ENCODE measurements at places on chromosomes 3 and 15.

DNA sequence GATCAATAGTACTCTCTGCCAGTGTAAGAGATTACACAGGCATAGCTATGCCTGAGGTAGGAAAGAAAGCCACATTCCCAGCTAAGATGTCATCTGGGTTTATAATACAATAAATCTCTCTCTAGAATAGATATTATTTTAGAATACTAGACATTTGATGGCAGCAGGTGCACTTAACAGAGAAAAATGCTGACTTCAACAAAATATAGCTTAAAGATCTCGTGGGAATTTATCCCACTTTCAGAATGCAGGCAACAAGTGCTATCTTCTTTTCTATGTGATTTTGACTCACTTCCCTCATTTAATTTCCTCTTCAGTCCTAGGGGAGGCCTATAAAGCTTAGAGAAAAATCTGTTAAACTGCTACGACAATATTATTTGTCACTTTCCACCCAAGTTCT is 60.9 kb upstream of the FSIP1 start:
- no peak for DNase-seq

DNA sequence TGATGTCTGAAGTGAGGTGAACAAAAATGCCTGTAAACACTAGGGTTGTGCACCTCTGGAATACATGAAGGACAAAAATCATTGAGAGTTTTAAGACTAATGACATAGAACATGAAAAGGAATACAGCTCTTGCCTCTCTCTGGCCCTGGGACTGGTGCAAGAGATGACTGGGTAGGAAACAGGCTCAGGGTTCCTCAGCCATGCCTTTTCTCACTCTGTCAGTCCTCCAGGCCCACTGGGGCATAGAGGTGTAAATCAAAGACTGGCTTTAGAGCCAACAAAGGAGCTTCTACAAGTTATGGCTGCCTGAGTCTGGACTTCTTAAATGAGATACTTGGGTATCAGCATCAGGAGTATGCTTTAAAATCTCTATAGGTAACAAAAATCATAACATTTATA is 554.7 kb upstream of the KCNMB2 start:
- no peak for DNase-seq

DNA sequence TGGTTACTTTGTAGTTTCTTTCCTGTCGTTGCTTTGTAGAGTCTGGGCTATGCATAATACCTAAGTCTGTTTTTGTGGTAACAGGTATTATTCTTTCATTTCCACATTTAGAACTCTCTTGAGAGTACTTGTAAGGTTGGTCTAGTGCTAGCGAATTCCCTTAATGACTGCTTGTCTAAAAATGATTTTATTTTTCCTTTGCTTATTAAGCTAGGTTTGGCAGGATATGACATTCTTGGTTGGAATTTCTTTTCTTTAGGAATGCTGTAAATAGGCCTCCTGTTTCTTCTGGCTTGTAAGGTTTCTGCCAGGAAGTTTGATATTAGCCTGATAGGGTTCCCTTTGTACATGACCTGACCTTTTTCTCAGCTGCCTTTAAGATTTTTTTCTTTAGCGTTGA is 70.1 kb upstream of the SGO1 start:
- no peak for DNase-seq

DNA sequence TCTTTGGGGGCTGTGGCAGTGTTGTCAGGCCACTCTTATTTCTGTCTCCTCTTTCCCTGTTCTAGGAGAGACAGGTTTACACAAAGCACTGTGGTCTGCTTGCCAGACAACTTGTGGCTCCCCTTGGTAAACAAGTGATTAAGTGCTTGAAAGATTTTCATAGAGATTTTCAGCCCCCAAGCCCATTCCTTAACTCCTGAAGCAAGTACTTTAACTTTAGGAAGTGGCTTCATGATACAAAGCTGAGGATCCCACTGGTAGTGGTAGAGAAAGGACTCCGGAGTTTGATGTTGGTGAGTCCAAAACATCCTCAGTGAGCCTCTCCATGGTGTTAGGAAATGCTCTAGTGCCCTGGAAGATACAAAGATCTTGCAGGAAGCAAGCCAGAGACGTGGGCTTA is 12.0 kb downstream of the ZBTB38 start:
- DNase-seq, result no peak

GRCh38 chr3:32424581-32425250 is 33.1 kb downstream of the CMTM7 start:
- no peak for DNase-seq

GRCh38 chr15:74134387-74135027 is 4.1 kb downstream of the ISLR2 start:
- no peak for DNase-seq

GRCh38 chr3:81758275-81758674 is 3.2 kb downstream of the GBE1 start:
- no peak for DNase-seq

- DNase-seq, result no peak
These were observed 37.9 kb downstream of the MLH1 start for GRCh38 chr3:37031096-37031682.

GRCh38 chr3:22795917-22796316 is 407.2 kb upstream of the UBE2E2 start:
- DNase-seq, result no peak

- no peak for DNase-seq
These were observed 70.5 kb downstream of the GABRB3 start for GRCh38 chr15:26702381-26702780.

- DNase-seq, result peak; percentile 39
These were observed 8.6 kb downstream of the FBXL22 start for GRCh38 chr15:63605816-63606215.

DNA sequence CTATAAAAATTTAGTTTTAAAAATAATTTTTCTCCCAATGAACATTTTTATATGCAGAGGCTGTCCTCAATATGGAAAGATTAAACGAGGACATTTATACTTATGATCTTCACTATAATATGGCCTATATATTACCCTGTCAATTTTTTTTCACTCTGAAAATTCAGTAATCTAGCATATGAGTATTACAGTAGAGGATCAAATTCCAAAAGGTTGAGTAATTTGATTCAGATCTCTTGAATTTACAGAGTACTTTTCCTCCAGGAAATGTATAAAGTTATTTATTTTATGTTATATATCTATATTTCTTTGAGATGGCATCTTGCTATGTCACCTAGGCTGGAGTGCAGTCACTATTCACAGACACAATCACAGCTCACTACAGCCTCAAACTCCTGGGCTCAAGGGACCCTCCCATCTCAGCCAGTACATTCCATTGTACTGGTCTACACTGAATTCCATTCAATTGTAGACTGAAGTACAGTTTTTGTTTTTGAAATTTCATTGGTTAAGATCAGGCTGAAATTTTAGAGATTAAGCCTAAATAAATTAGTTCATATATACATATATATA is 16.3 kb upstream of the TRPM7 start:
- no peak for DNase-seq

GRCh38 chr3:63824309-63824708 is 5.2 kb downstream of the C3orf49 start:
- no peak for DNase-seq

GRCh38 chr15:40436116-40436891 is 4.4 kb upstream of the BAHD1 start:
- no peak for DNase-seq

DNA sequence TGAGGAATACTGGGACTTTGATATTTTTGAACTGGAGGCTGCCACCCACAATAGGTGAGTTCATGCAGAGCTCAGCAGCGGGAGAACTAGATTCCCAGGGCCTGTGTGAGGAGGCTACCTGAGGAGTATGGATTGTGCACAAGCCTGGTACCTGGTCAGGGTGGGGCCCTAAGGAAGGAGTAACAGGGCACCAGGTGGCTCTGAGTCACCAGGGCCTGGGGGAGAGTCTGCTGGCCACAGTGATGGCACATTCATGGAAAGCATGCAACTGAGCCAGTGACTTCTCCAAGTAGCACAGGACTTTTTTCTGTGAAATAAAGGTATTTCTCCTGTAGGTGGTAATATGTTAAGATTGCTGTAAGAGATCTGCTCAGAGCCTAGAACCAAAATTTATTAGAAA is 134.4 kb downstream of the PDE8A start:
- no peak for DNase-seq

GRCh38 chr3:65706776-65707568 is 331.7 kb downstream of the MAGI1 start:
- no peak for DNase-seq

GRCh38 chr3:131630807-131631206 is 128.0 kb upstream of the MRPL3 start:
- no peak for DNase-seq

DNA sequence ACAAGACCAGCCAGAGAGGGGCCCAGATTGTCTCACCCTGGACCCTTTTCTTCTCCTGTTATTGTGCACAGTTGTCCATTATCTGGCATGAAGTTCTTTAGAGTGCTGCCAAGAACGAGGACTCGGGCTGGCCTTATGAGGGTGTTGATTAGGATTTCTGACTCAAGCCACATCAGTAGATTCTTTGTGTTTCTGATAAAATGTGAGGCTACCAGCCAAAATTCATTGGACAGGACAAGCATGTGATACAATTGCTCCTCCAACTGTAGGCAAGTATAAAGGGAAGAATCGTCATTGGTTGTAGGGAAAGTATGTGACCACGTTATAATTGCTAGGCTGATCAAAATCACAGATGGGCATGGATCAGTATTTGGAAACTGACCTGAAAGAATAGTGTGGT is 99.2 kb upstream of the TMC3 start:
- DNase-seq, result no peak

DNA sequence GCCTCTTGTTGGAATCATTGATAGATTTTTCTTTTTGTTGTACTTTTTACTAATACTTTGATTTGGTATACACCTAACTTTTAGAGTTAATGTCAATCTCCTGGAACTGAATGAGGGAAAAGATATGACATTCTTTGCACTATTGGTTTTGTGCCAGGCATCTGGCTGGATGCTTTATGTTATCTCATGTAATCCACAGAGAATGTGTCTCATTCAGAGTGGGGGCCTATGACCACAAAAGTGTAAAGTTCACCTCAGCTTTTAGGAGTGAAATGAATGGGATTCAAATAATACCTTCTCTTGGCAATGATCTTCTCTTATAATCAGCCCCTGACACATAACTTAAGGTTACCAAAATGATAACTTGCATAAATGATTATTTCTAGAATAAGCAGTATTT is 329.1 kb upstream of the ROPN1 start:
- DNase-seq, result no peak

GRCh38 chr3:160379628-160380214 is 19.3 kb downstream of the IFT80 start:
- no peak for DNase-seq

GRCh38 chr3:165440380-165440779 is 244.2 kb upstream of the SLITRK3 start:
- no peak for DNase-seq

DNA sequence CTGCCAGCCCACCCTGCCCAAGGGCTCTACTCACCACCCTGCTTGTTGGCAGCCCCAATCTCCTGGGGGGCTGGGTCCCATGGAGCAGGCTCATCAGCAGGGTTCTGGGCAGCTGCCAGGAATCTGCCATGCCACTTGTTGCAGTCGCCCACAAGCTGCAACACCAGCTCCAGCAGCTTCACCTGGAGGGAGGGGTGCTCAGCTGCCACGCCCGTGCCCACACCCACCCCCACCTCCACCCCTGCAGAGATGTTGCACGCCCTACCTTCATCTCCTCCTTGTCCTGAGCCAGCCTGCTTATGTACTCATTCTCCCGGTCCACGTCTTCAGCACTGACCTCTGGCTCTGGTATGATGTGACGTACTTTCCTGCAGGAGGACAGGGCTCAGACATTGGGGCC is 77.9 kb upstream of the C2CD4B start:
- no peak for DNase-seq

GRCh38 chr15:81959196-81959595 is 86.6 kb downstream of the MEX3B start:
- DNase-seq, result no peak

- no peak for DNase-seq
These were observed 53.6 kb downstream of the RHCG start for GRCh38 chr15:89442671-89443307.

- DNase-seq, result no peak
These were observed 25.6 kb upstream of the ZNF774 start for GRCh38 chr15:90326441-90326840.

- DNase-seq, result no peak
These were observed 130.2 kb upstream of the TP63 start for GRCh38 chr3:189500798-189501495.

DNA sequence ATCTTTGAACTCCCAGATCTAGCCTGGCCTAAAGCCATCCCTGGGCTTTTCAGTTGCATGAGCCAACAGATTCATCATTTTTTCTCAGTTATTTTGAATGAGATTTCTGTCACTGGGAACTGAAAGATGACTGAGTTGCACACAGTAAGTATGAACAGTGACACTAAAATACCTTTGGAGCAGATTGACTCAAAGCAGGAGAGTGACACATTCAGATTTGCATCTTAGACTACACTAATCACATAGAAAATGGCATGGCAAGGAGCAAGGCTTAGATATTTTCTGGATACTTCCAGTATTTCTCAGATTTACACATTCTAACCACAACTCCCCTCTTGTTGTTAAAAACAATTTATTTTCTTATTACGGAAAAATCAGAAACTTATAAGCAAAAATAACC is 32.8 kb downstream of the SEC62 start:
- DNase-seq, result no peak

DNA sequence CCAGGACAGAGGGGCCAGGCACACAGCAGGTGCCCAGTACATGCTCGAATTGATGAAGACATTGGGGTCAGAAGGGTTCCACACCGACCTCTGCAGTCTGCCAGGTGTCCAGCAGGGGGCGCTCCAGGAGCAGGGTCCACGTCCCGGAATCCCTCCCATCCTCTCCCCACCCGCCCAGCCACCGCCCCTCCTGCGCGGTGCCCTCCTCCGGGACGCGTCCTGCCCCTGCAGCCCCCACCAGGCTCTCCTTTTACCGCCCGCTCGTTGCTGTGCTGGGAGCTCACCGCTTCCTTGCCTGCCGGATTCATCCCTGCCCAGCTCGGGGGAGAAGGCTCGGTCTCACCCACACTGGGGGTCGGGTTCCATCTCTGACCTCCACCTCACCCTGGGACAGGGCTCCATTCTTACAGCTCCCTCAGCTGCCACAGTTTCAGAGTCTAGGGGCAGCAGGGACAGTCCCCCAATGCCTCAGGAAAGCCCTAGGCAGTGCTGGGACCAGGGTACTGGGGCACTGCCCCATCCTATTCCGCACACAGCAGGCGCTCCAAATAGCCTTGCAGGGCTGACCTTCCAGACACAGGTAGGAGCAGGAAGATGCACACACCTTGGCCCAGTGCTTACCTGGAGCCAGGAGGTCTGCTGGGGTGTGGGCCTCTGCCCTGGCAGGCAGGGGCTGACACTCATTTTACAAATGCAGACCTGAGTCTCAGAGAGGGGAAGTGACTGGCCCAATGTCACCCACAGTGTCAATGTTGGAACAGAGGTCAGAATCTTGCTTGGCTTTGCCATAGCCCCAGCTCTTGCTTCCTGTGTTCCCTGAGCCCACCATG is 31.0 kb downstream of the GRIP2 start:
- DNase-seq, result peak; percentile 31

DNA sequence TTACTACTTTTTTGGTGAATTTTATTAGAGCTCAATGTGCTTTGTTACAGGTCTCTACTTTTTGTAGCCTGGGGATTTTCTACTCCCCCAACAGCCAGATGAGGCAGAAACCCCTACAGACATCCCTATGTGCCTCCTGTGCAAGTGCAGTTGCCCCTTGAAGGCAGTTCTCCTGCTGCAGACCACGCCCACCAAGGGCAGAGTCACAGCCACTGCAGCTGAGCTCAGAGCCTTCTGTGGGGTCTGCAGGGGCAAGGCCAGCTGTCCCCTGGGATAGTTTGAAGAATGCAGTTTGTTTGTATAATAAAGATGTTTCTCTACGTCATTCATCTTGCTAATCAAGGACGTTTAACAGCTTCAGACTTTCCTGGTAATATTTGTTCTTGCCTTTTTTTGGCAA is 76.8 kb downstream of the NPAP1 start:
- no peak for DNase-seq
